ENCODE measurements at places on chromosomes 3 and 15. TPM values are rescaled to one million over a fixed set of nuclear protein-coding genes. Genes with fewer than 3 reads are reported as not detected.

Gene FBLN2
- 0.04 TPM for total RNA-seq

Gene ANKDD1A
- total RNA-seq = 0.80 TPM

Gene PSTPIP1
- total RNA-seq = not detected

Gene CFAP91
- not detected for total RNA-seq

Gene LRRC3B
- total RNA-seq = not detected

Gene PTPN9
- total RNA-seq = 17.1 TPM

Gene COX5A
- total RNA-seq = 476 TPM

- DNase-seq = no peak
Measured at GRCh38 chr3:155313300-155313699, 19.8 kb upstream of the STRIT1 start.

GRCh38 chr15:36332301-36332700 is 247.1 kb upstream of the CDIN1 start:
- DNase-seq = no peak

GRCh38 chr15:51307811-51308210 is 30.6 kb downstream of the CYP19A1 start:
- no peak for DNase-seq

DNA sequence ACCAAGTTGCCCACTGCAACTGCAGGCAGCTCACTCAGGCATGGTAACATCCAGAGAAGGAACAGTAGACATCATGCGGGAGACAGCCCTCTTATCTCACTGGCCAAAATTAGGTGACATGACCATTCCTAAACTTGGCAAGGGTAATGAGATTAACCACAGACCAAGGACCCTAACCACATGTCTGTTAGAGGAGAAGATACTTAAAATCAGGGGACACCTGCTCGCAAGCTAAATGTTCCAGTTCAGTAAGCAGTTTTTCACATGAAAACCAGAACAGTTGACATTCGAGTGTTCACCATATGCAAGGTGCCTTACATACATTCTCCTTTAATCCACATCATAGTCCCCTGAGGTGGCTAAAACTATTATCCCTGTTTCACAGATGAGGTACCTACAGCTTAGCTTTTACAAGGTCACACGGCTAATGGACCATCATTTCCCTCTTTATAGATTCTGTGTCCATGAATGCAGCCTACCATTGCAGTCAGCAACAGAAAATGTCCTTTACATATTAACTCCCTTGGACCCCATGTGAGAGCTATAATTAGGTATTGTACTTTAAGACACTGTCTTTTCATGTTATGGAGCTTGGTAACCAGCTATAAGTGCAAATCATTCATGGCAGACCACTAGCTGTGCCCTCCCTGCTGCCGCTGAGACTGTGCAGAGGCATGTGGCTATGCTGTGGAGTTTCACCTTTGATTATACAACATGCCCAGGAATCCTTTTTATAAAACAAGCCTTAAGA is 154.1 kb downstream of the LIPC start:
- peak; percentile 35 for DNase-seq

- no peak for DNase-seq
Measured at GRCh38 chr15:101646672-101647071, 5.5 kb downstream of the TM2D3 start.

GRCh38 chr3:104856741-104857140 is 510.0 kb upstream of the ALCAM start:
- DNase-seq = no peak

DNA sequence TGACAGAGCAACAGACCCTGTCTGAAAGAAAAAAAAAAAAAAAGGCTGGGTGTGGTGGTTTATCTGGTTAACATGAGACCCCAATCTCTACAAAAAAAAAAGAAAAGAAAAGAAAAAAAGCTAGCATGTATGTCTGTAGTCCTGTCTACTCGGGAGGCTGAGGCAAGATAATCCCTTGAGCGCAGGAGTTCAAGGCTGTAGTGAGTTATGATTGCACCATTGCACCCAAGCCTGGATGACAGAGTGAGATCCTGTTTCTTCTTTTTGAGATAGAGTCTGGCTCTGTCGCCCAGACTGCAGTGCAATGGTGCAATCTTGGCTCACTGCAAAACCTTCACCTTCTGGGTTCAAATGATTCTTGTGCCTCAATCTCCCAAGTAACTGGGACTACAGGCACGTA is 8.4 kb upstream of the DHX30 start:
- no peak for DNase-seq

GRCh38 chr15:32718821-32719716 is 1.3 kb downstream of the GREM1 start:
- no peak for DNase-seq

DNA sequence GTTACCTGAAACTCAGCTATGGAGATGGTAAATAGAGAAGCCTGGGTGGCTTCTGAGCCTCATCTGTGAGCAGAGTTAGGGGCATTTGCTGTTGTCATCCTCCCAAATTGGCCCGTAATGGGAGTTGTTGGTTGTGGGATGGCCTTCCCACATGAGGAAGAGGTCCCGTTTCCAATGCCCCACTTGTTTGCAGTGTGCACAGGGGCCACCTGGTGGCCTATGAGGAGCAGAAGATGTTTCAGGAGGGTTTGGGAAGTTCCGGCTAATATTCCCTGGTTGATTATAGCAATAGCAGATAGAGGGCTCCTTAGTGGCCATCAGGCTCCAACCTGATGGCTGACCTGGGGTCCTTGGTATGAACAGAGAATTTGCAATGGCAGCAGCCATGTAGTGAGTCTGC is 1546.5 kb downstream of the OTOL1 start:
- no peak for DNase-seq

DNA sequence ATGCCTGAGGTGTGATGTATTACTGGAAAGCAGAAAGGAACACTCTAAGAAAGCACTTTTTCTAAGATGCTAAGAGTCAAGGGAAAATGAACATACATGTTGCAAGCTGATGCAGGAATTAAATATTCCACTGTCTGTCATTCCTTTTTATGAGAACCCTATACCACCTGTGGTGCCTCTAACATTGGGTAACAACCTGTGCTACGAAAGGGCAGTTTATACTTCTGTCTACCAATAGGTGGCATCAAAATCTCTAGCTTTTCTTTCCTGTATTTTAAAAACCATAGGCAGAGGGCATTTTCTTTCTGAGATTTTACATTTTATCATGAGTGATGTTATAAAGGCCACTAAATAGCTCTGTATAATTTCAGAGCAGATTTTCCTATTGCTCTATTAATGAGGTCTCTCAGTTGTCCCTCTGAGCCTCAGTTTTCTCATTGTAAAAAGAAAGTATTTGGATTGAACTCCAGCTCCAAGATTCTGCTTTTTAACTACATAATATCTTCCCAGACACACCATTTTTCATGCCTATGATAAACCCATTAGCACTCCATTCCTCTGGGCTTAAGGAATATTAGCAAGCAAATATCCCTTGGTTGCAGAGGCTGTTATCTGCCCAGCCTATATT is 3.5 kb upstream of the CPNE4 start:
- DNase-seq = peak; percentile 3

GRCh38 chr15:49137861-49138260 is 17.5 kb downstream of the COPS2 start:
- no peak for DNase-seq

DNA sequence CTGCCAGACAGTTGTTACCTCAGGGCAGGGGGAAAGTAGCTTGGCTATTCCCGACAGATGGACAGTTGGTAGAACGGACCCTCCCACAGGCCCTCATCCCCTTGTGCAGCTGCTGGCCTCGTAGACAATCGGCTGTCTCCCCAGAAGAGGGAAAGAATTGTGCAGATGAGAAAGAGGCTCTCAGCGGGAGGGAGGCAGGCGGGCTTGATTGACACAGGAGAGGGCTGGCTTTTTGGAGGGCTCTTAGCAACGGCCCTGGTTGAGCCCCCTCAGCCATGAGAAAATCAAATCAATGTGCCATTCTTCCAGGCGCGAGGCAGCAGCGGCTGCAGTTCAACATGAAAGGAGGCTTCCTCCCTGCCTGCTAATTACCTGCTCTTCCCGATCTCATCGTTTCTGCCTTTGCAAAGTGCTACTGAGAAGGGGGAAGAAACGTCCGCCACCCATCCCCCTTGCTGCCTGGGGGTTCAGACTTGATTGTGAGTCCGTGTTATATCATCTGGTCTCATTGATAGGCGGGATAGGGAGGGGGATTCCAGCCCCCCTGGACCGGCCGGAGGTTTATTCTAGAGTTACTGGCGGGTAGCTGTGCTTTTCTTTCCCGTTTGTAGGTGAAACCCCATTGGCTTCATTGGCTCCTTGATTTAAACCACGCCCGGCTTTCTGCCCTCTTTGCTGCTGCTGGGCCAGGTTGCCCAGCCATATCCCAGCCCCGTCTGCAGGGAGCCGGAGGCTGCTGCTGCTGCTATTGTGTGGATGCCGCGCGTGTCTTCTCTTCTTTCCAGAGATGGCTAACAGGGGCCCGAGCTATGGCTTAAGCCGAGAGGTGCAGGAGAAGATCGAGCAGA is at the start of gene TAGLN3:
Gene TAGLN3 (plus strand): TSS at position 287 of the 848 bp plus-strand sequence. CDS start 501 bp downstream, at position 788.
- DNase-seq = no peak

- no peak for DNase-seq
Measured at GRCh38 chr15:90106522-90107117, 4.4 kb upstream of the IDH2 start.

- DNase-seq = peak; percentile 81
Measured at GRCh38 chr15:42084465-42085235, 9.7 kb downstream of the PLA2G4D start.

GRCh38 chr3:41701191-41701698 is 260.7 kb downstream of the ULK4 start:
- DNase-seq = no peak

DNA sequence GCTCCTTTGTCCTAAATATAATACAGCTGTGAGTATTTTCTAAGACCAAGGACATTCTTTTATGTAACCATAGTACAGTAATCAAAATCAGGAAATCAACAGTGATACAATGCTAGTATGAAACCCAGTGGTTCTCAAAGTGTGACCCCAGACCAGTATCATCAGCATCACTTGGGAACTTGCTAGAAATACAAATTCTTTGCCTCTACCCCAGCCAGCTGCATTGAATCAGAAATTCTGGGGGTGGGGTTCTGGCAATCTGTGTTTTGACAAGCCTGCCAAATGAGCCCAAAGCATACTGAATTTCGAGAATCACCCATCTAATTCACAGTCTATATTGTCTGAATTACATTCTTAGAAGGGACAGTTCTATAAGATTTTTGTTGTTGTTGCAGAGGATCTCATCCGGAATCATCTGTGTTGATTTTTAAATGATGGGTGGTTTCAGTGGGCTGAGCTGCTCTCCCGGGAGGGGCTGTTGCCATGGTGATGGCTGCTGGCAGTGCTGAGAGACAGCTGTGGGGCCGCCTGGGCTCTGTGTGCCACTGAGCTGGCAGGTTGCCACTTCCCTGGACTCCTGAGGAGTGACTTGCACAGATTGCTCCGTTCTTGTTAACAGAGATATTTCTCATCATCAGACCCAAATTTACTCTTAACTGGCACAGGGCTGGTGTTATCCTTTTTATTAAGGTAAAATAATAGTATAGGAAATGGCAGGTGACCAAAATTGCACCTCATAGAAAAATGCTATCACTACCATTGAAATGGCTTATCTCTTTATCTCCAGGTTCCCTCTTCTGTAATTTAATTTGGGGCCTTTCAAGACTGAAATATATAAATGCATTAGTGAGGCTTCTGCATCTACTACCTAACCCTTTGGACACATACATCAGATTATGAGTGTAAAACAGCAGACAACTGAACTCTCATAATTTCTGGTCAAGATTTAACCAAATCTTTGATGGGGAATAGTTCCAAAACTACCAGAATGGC is 56.5 kb downstream of the NEK11 start:
- no peak for DNase-seq

DNA sequence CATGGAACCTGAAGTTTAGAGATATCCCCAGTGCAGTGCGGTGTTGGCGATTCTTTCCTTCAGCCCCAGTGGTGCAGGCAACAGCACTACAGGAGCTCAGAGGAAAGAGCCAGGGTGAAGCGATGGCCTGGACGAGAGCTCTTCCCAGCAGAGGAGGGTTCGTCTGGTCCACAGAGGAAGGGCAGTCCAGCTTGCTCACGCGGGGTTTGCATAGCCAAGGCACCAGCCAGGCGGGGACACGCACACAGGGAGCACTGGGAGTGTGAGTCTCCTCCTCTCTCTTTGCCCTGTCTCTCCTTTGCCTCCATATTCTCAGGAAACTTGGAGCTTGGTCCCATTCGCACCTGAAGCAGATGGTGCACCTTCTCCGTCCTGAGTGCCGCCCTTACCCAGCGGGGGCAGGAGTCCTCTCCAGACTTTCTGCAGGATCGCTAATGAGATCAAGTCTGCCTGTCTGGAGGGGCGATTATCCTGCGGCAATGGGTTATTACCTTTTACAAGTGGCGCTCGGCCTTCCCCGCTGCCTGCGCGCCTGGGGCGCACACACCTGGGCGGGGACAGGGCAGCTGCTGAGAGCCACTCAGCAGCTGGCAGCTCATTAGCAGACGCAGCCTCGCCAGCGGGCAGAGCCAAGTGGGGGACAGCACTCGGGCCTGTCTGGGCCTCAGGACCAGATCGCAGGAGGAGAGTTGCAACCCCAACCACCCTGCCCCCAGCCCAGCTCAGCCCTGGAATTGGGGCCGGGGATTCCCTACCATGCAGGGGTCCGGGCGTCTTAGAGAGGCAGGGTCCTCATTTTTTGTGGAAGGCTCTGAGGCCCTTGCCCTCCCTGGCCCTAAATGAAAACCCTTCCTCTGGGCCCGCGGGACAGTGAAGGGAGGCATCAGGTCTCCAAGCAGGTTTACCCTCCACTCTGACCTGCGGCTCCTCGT is 119.0 kb upstream of the MEF2A start:
- DNase-seq = no peak

GRCh38 chr3:149581248-149581647 is 76.6 kb downstream of the WWTR1 start:
- DNase-seq = no peak
